ENCODE measurements at places on chromosomes 11 and 22.

- no peak for DNase-seq
These were observed 57.1 kb upstream of the TIMP3 start for GRCh38 chr22:32744176-32744959.

DNA sequence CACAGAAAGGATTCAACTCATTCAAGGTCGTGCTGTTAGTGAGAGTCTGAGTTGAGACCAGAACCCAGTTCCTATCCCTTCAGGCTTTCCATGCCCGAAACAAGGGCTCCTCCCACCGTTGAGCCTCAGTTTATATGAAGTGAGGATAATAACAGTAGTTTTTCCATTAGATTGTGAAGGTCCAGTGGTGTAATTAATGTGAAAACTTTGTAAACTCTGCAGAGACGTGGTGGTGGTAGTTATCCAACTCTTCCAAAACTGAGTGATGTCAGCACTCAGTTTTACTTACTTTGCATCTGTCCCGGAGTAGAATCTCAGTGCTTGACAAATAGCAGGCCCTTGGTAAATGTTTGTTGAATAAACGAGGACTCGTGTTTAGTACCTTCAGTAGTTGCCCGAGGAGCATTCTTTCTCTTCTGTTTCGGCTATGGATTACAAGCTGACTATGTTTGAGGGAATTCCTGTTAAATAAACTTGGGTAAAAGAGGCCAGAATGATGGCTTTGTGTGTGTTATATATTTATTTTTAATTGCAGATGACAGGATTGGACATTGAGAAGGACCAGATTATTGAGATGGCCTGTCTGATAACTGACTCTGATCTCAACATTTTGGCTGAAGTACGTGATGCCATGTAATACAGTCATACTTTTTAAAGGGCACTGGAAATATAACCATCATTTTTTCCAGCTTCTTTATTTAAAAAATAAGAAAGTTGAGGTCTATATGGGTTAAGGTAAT lies 1.0 kb downstream of the REXO2 start:
- peak; percentile 27 for DNase-seq

DNA sequence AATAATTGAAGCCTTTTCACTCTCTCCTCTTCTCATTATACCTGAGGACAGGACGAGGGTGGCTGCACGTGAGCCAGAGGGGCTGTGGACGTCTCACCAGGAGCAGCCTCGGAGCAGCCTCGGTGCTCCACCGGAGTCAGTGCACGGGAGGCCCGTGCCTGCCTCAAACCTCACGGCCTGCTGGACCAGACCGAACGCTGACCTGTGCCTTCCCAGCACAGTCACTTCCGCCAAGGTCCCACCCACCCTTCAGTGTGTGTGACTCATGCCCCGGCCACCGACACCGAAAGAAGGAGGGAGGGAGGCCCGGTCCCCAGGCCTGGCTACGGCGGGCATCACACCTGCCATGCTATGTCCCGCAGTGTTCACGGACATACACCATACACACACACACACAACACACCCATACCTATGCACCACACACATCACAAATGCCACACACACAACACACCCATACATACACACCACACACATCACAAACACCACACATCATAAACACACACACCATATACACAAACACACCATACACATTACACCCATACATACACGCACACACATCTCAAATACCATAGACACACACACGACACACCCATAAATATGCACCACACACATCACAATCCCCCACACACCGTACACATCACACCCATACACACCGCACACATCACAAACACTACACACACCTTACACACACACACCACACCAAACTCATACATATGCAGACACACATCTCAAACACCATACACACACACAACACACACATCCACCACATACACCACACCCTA lies 1506.5 kb downstream of the TBC1D22A start:
- DNase-seq = no peak

DNA sequence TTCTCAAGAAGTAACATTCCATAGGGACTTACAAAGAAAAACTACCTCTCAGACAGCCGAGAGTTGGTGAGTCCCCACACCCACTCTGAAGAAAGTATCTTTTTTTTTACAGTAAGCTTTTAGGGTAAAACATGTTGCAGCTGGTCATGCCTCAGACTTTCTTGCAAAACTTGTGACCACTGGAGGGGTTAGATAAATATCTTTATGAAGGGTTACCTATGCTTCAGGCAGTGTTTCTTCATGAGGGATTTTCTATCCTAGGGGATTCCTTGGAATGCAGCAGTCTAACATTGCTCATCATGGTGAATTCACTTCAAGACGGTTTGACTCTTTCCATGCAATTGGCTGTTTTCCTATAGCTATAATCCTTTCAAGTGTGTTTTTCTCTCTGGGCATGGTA lies 20.8 kb upstream of the SNX19 start:
- DNase-seq = no peak

DNA sequence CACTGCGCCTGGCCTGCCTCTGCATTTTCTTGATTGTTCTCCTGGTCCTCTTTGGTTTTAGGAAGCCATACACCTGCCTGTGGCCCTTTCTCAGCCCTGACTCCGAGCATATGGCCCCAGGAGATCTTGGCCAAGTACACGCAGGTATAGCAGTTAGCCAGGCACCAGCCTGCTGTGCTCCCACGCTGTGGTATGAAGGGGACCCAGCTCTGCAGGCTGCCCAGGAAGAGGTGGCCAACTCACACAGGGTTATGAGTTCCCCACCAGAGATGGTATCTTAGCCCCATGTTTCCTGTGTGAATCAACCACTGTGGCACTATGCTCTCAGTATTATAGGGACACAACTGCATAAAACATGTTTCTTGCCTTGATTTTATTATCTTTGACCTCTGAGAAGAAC lies 31.1 kb downstream of the SGSM3 start:
- no peak for DNase-seq
